Karpas-422 (cell line): ENCODE measurements at places on chromosomes 16 and 17. TPM values are rescaled to one million over a fixed set of nuclear protein-coding genes. Genes with fewer than 3 reads are reported as not detected.

- H3K36me3 ChIP-seq, result no peaks in the 10 kb centered on the region
- no peaks in the 10 kb centered on the region for H3K27me3 ChIP-seq
- H3K4me3 ChIP-seq, result no peak overlapping the region
- no peak overlapping the region for H3K27ac ChIP-seq
- no peak for DNase-seq
Observed at GRCh38 chr17:60888812-60889709, 211.4 kb downstream of the BCAS3 start.

GRCh38 chr16:22962905-22963304, 148.9 kb downstream of the HS3ST2 start:
- no peaks in the 10 kb centered on the region for H3K36me3 ChIP-seq
- no peak overlapping the region for H3K27ac ChIP-seq
- H3K4me3 ChIP-seq, result no peak overlapping the region
- no peak for DNase-seq

DNA sequence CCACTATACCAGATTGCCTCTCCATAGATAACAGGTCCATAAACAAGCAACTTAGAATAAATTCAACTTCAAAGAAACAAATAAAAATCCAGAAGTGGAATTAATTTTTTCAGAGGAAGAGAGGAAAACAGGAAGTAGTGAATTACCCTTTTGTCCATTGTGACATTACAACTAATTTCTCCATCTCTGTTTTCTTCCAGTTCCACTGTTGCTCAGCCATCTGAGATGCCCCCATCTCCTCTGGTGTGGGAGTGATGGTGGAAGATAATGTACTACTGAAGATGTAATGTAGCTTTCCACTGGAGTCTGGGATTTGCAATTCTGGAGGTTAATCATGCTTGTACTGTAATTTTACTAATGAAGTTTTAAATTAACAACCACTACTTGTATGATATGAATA, 124.6 kb upstream of the TMEM97 start:
- DNase-seq, result no peak
- H3K4me3 ChIP-seq, result no peak overlapping the region
- H3K27ac ChIP-seq, result no peak overlapping the region

- no peaks in the 10 kb centered on the region for H3K27me3 ChIP-seq
- H3K36me3 ChIP-seq, result no peaks in the 10 kb centered on the region
- H3K27ac ChIP-seq, result no peak overlapping the region
- DNase-seq, result no peak
Observed at GRCh38 chr17:61201211-61201610, 198.4 kb upstream of the TBX2 start.

- peaks cover 59% of the 10 kb centered on the region for H3K4me1 ChIP-seq
- H3K27ac ChIP-seq, result no peak overlapping the region
- DNase-seq, result no peak
- H3K36me3 ChIP-seq, result peaks cover 30% of the 10 kb centered on the region; the same call in 1 of the 2 replicates
- H3K4me3 ChIP-seq, result no peak overlapping the region
Observed at GRCh38 chr17:77148077-77148939, 7.5 kb downstream of the SEC14L1 start.

- no peak overlapping the region for H3K4me3 ChIP-seq
- no peaks in the 10 kb centered on the region for H3K27me3 ChIP-seq
- H3K27ac ChIP-seq, result no peak overlapping the region
- H3K36me3 ChIP-seq, result no peaks in the 10 kb centered on the region
Observed at GRCh38 chr17:7346761-7347614, 5.0 kb upstream of the KCTD11 start.

GRCh38 chr17:16515933-16516332, 23.9 kb upstream of the LRRC75A start:
- H3K4me1 ChIP-seq, result no peaks in the 10 kb centered on the region; the same call in 1 of the 2 replicates
- H3K4me3 ChIP-seq, result no peak overlapping the region
- no peaks in the 10 kb centered on the region for H3K36me3 ChIP-seq
- H3K27me3 ChIP-seq, result no peaks in the 10 kb centered on the region
- DNase-seq, result no peak

- no peaks in the 10 kb centered on the region for H3K4me1 ChIP-seq
- no peak for DNase-seq
- no peak overlapping the region for H3K4me3 ChIP-seq
- no peak overlapping the region for H3K27ac ChIP-seq
- H3K27me3 ChIP-seq, result no peaks in the 10 kb centered on the region
- no peaks in the 10 kb centered on the region for H3K36me3 ChIP-seq
Observed at GRCh38 chr17:14831491-14831890, 433.6 kb downstream of the PMP22 start.

GRCh38 chr17:5864741-5865657, 205.2 kb upstream of the WSCD1 start:
- no peaks in the 10 kb centered on the region for H3K4me1 ChIP-seq
- H3K27me3 ChIP-seq, result no peaks in the 10 kb centered on the region
- no peak overlapping the region for H3K27ac ChIP-seq
- no peak overlapping the region for H3K4me3 ChIP-seq
- H3K36me3 ChIP-seq, result no peaks in the 10 kb centered on the region

DNA sequence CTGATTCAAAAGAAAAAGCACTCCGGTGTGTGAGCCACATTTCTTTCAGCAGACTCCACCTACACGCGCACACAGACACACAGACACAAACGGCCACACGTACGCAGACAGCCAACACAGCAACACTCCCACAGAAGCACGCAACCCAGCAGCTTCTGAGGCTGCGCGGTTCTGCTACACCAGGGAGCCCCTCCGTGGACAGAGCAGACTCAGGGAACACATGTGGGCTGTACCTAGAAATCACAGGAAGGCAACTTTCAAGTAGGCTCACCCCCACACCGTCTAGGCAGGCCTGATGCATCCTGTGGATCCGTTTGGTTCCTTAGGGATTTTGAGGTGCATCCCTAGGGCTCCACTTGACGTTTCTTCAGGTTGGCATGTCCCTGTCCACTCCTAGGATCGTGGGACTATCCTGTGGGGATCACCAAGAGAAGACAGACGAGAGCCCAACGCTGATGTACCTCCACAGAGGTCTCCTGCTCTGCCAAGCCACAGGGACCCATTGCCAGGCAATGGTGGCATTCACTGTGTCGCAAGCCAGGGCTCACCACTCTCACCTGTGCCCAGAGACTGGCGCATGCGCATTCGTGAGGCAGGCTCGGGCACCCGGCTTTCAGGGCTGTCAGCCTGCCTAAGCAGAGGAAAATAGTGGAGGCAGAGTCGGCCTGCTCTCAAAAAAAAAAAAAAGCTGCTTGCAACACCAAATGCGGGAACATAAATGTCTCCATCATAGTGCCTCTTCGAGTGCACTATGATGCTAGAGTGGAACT, 2333.3 kb downstream of the TP53TG3F start:
- H3K27ac ChIP-seq, result no peak overlapping the region
- no peak for DNase-seq
- no peaks in the 10 kb centered on the region for H3K4me1 ChIP-seq
- no peaks in the 10 kb centered on the region for H3K36me3 ChIP-seq
- H3K4me3 ChIP-seq, result no peak overlapping the region
- H3K27me3 ChIP-seq, result no peaks in the 10 kb centered on the region

DNA sequence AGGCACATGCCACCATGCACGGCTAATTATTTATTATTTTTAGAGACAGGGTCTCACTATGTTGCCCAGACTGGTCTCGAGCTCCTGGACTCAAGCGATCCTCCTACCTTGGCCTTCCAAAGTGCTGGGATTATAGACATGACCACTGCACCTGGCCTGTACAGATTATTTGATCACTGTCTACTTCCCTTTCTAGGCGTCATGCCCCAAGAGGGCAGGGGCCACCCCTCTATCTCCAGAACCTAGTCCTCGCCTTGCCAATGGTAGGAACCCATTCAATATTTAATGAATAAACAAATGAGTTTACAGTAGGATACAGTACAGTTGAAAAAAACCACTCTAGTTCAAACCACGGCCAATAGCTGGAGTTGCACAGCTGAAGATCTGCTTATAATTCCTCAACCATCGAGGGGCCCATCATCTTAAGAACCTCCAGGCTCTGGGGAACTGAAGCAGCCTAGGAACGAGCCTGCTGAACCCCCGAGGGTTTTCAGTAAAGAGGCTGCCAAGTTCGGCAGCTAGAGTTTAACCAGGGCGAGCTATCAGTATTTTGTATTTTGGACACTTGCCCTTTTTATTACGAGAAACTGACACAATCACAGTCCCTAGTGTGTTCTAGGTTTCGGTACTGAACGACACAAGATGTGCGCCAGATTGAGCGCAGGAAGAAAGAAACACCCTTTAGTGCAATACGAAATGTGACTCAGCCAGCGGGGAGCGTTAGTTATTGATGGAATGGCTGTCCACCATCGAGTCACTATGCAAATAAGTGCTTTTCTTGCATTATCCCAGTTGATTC, 14.6 kb downstream of the ADCY9 start:
- H3K27ac ChIP-seq, result no peak overlapping the region
- no peak for DNase-seq
- H3K27me3 ChIP-seq, result no peaks in the 10 kb centered on the region
- H3K4me3 ChIP-seq, result no peak overlapping the region
- no peaks in the 10 kb centered on the region for H3K36me3 ChIP-seq
- peaks cover 5% of the 10 kb centered on the region for H3K4me1 ChIP-seq

DNA sequence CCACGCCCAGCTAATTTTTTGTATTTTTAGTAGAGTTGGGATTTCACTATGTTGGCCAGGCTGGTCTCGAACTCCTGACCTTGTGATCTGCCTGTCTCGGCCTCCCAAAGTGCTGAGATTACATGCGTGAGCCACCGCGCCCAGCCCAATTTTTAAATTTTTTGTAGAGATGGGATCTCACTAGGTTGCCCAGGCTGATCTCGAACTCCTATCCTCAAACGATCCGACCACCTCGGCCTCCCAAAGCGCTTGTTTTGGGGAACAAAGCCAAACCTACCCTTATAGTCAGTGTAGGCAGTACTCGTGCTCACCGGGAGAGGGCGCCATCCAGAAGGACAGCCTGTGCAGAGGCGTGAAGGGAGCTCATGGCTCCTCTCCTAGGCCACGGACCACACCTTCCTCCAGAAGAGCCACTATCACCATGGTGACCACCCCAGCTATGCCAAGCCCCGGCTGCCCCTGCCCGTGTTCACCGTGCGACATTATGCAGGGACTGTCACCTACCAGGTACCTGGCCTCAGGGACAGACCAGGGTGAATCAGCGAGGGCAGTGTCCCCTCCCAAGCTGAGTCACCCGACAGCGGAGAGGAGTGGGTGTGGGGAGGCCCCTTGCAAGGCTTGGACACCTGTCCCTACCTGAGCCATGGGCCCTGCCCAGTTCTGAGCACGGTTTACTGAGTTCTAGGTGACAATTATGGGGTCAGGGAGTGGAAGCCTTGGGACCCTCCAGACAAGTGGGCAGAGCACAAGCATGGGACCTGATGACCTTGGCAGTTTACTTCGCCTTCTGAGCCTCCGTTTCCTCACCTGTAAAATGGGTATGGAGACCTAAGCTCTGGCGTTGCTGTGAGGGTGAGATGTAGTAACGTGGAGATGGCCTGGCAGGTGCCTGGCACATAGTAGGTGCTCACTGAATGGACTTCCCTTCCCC, 13.7 kb downstream of the MYO15B start:
- no peak overlapping the region for H3K4me3 ChIP-seq
- no peak overlapping the region for H3K27ac ChIP-seq
- peak; percentile 90 for DNase-seq
- no peaks in the 10 kb centered on the region for H3K27me3 ChIP-seq
- no peaks in the 10 kb centered on the region for H3K4me1 ChIP-seq
- H3K36me3 ChIP-seq, result no peaks in the 10 kb centered on the region

DNA sequence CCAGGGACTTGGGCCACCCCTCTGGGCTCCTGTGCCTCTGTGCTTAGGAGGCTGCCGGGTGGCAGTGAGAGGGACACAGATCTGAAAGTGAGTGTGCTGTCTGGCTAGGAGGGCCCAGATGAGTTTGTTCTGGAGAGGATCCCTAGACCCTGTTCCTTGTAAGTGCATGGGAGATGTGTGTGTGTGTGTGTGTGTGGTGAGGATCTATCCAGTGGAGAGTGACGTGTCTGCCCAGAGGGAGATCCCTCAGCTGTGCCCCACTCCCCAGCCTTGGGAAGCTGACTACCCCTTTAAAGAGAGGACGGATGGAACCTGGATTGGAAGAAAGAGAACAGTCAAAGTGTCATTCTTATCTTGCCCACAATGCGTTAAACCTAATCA, 25.5 kb upstream of the CDC42EP4 start:
- DNase-seq, result no peak
- no peak overlapping the region for H3K27ac ChIP-seq
- H3K36me3 ChIP-seq, result no peaks in the 10 kb centered on the region
- no peaks in the 10 kb centered on the region for H3K27me3 ChIP-seq
- no peaks in the 10 kb centered on the region for H3K4me1 ChIP-seq

DNA sequence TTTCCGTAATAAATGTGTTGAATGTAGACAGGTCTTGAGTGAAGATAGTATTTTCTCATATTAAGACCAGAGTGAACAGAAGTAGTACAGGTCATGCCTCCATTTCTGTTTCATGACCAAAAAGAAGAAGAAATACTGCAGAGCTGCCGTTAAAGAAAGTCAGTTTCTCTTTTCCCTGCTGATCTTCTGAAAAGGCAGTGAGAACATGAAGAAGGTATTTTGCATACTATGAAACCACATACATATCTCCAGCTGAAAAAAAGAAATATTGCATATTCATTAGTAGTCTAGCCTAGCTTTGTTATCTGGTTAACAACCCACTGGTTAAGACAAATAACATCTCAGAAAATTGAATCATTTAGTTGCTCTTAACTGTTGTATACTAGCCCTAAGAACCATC, 138.4 kb downstream of the PHKB start:
- H3K36me3 ChIP-seq, result no peaks in the 10 kb centered on the region
- peak overlapping the region; percentile 9 for H3K4me3 ChIP-seq
- DNase-seq, result peak; percentile 64
- peak overlapping the region; percentile 70 for H3K27ac ChIP-seq

The SLC2A4 gene
- 0.14 TPM in 1 of 2 replicates, not detected in the other for total RNA-seq

The HAP1 gene
- total RNA-seq, result 0.04 and 0.48 TPM in 2 replicates

The PGS1 gene
- total RNA-seq, result 15.9 and 33.3 TPM in 2 replicates

The MYH3 gene
- total RNA-seq, result 1.0 and 1.7 TPM in 2 replicates

The DPEP3 gene
- not detected in 2 replicates for total RNA-seq

The GGA3 gene
- 23.4 and 45.1 TPM in 2 replicates for total RNA-seq

The IRX3 gene
- not detected in 2 replicates for total RNA-seq

The CTRL gene
- 1.0 and 1.6 TPM in 2 replicates for total RNA-seq

The MMP28 gene
- total RNA-seq, result not detected in 2 replicates

The TBC1D26 gene
- not detected in 2 replicates for total RNA-seq

The ELOB gene
- total RNA-seq, result 336 and 358 TPM in 2 replicates
